ENCODE measurements at places on chromosomes 5 and 9. TPM values are rescaled to one million over a fixed set of nuclear protein-coding genes. Genes with fewer than 3 reads are reported as not detected.

The TAF1L gene
- total RNA-seq: not detected

The PRXL2C gene
- total RNA-seq: 29.7 TPM

The NRG2 gene
- 1.1 TPM for total RNA-seq

The C5orf52 gene
- total RNA-seq: not detected

The ARL14EPL gene
- 0.20 TPM for total RNA-seq

The LRRC19 gene
- total RNA-seq: not detected

The HAND1 gene
- under 0.01 TPM for total RNA-seq

The UBE2QL1 gene
- not detected for total RNA-seq

The SLC45A2 gene
- 0.20 TPM for total RNA-seq

The PCDHB11 gene
- 0.37 TPM for total RNA-seq

The JAKMIP2 gene
- 1.1 TPM for total RNA-seq

The C6 gene
- 0.37 TPM for total RNA-seq

The LPAR1 gene
- 74.5 TPM for total RNA-seq
